ENCODE measurements at places on chromosomes 5 and 9. TPM values are rescaled to one million over a fixed set of nuclear protein-coding genes. Genes with fewer than 3 reads are reported as not detected.
A peak's percentile ranks its signal among the peaks of the same experiment; 100 is the strongest.

DNA sequence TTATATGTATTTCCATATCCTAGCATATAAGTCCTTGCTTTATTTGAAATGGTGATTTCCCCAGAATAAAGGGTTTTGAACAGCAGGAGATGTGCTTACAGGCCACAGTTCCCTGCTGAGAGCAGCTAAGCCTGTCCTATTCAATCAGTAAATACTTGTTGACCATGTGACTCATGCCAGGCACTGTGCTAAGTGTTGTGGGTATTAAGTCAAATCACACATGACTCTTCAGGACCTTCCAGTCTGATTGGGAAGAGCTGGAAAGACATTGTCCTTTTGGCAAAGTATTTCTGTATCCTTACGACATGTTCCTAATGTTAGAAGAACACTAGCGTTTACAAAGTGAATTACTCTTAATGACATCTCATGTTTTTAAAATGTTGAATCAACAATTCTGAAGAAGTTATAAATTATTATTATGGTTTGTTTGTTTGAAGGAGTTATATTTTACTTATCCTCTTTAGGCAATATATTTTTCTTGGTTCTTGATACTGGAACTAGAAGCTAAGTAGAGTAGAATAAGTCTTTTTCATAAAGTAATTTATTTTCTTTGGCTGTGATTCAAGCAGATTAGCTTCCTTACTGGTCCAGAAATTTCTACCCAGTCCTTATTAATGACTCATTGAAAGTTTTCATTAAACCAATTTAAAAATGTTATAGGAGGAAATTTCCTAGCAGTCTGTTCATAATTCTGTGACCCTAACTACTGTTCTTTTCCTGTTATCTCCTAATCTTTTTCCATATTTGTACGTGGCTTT lies 82.1 kb downstream of the GAPVD1 start:
- no peak for DNase-seq
- H3K4me3 ChIP-seq = no peak overlapping the region
- no peaks in the 10 kb centered on the region for H3K27me3 ChIP-seq
- no peak overlapping the region for H3K27ac ChIP-seq
- no peaks in the 10 kb centered on the region for H3K36me3 ChIP-seq
- H3K4me1 ChIP-seq = no peaks in the 10 kb centered on the region

The SLC4A9 gene
- not detected for total RNA-seq

The ALDOB gene
- total RNA-seq = 1.0 TPM

- no peaks in the 10 kb centered on the region for H3K4me1 ChIP-seq
- no peak overlapping the region for H3K4me3 ChIP-seq
- DNase-seq = no peak
- no peaks in the 10 kb centered on the region for H3K36me3 ChIP-seq
- H3K27me3 ChIP-seq = no peaks in the 10 kb centered on the region
- H3K27ac ChIP-seq = no peak overlapping the region
These were observed 16.4 kb downstream of the ITK start for GRCh38 chr5:157197086-157197485.

The OBP2B gene
- total RNA-seq = not detected

GRCh38 chr5:179954434-179954833 lies 46.7 kb upstream of the TBC1D9B start:
- no peaks in the 10 kb centered on the region for H3K36me3 ChIP-seq
- no peaks in the 10 kb centered on the region for H3K27me3 ChIP-seq
- H3K4me1 ChIP-seq = no peaks in the 10 kb centered on the region
- no peak for DNase-seq
- H3K4me3 ChIP-seq = no peak overlapping the region
- no peak overlapping the region for H3K27ac ChIP-seq

- DNase-seq = no peak
- no peaks in the 10 kb centered on the region for H3K27me3 ChIP-seq
- H3K4me1 ChIP-seq = no peaks in the 10 kb centered on the region
- no peak overlapping the region for H3K27ac ChIP-seq
These were observed 3.2 kb upstream of the BAAT start for GRCh38 chr9:101387871-101388506.

DNA sequence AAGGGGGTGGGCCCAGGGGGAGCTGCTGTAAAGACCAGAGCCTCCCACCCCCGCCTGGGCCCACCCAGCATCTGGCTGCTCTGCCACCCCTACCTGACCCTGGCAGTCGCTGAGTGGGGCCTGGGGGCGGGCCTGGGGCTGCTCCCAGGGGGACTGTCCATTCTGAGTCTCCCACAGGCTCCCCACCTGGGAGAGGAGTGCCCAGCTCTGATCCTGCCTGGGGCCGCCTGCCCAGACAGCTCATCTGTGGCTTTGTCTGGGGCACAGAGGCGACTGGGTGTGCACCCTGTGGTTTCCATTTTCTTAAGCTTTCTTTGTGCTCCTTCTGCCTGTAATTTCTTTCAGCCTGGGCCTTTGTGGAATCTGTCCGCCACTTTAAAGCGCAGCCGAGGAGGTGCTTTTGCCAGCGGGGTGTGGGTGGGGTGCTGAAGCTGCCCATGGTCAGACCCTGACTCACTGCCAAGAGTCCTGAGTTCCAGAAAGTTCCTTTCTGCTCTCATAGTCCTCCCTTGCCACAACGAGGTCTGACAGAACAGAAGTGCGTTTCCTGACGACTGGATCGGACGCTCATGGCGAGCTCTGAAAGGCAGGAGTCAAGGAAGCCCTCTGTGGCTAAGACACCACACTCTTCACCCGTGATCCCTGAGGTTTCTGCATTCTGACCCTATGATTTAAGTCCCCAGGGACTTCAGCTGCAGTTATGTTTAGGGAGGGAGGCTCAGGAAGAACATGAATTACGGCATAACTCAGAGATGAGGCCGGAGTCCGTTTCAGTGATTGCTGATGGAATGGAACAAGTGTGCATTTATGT lies 225.0 kb downstream of the FANCC start:
- H3K27ac ChIP-seq = peak overlapping the region; percentile 68
- peaks cover 22% of the 10 kb centered on the region for H3K4me1 ChIP-seq
- no peaks in the 10 kb centered on the region for H3K27me3 ChIP-seq
- H3K36me3 ChIP-seq = no peaks in the 10 kb centered on the region
- no peak overlapping the region for H3K4me3 ChIP-seq

DNA sequence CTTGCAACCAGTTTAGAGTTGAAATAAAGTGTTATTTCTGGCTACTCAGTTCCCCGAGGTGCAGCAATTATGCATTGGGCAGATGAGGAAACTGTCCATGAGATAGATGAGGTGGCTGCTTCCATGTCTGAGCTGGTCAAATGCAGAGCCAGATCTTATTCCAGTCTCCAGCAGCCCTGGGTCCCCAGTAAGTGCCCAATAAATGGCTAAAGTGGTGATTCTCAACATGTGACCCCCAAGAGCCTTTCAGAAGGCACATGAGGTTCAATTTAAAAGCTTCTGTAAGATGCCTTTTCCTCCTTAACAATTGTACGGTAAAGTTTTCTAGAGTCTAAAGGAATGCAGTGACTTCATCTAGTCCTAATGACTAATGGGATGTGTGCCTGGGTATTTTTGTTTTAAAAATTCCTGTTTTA lies 17.5 kb downstream of the ATOX1 start:
- no peak overlapping the region for H3K4me3 ChIP-seq
- H3K27me3 ChIP-seq = no peaks in the 10 kb centered on the region
- no peak for DNase-seq
- H3K36me3 ChIP-seq = no peaks in the 10 kb centered on the region

DNA sequence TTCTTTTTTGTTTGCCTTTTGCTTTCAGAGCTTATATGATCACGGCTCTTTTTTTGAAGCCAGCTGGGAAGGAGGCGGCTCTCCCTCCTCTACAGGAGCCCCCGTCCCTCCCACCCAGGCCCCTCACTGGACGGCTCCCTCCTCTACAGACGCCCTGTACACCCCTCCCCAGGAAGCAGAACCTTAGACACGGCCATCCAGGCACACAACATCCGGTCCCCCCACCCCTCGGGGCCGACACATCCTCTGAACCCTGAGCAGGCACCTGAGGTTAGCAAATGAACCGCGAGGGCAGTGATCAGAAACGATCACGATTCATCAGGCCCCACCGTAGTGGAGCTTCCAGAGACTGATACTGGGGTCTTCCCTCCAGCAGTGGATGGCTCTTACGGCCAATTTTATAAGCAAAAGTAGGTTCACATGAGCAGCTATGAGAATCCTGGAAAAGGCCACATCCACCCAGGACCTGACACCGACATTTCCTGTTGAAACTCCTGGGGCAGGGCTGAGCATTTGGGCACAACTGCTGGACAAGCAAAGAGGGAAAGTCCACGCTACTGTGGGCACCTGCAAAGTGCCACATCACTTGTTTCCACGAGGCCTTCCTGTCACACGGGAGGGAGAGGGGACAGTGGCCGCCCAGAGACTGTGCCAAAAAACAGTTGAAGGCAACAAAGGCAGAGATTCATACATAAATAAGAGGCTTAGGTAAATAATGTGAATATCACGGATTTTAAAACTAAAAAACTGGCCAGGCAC lies 78.9 kb downstream of the SEMA4D start:
- H3K4me3 ChIP-seq = no peak overlapping the region
- H3K36me3 ChIP-seq = no peaks in the 10 kb centered on the region
- H3K4me1 ChIP-seq = no peaks in the 10 kb centered on the region
- DNase-seq = no peak

The ACOT12 gene
- not detected for total RNA-seq

DNA sequence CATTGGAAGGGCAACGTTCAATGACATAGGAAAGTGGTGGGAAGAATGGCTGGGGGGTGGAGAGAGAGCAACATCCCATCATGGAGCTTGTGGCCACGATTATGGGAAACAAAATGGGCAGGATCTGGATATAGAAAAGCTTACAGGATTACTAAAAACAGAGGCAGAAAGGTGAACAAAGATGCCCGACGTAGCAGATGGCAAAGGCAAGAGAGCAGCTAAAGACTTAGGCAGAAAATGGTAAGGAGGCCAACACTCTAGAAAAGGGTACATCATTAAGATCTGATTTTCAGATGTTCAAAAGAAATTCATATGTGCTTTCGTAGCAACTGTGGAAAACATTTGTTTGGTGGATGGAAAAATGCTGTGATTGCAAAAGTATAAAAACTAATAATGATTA lies 102.5 kb downstream of the OTULIN start:
- no peaks in the 10 kb centered on the region for H3K27me3 ChIP-seq
- no peak for DNase-seq
- H3K4me1 ChIP-seq = no peaks in the 10 kb centered on the region
- no peak overlapping the region for H3K27ac ChIP-seq

The TAF11L10 gene
- not detected for total RNA-seq

DNA sequence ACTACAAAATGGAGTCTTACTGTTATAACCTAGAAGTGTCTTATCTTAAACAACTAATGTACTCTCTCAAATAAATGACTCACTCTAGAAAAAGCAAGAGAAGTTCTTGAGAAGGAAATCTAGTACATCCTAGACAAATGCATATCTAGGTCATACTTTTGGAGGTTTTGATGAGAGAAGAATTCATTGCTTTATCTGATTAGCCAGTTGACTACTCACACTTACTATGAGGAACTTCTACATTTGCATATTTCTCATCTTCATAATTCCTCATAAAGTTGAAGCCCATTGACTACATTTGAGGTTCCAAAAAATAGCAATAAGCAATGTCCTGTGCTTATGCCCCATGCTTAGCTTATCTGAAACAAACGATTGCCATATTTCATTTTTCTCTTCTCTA lies 2.8 kb downstream of the JAKMIP2 start:
- no peak overlapping the region for H3K27ac ChIP-seq
- no peaks in the 10 kb centered on the region for H3K36me3 ChIP-seq
- no peak for DNase-seq
- H3K4me1 ChIP-seq = no peaks in the 10 kb centered on the region

DNA sequence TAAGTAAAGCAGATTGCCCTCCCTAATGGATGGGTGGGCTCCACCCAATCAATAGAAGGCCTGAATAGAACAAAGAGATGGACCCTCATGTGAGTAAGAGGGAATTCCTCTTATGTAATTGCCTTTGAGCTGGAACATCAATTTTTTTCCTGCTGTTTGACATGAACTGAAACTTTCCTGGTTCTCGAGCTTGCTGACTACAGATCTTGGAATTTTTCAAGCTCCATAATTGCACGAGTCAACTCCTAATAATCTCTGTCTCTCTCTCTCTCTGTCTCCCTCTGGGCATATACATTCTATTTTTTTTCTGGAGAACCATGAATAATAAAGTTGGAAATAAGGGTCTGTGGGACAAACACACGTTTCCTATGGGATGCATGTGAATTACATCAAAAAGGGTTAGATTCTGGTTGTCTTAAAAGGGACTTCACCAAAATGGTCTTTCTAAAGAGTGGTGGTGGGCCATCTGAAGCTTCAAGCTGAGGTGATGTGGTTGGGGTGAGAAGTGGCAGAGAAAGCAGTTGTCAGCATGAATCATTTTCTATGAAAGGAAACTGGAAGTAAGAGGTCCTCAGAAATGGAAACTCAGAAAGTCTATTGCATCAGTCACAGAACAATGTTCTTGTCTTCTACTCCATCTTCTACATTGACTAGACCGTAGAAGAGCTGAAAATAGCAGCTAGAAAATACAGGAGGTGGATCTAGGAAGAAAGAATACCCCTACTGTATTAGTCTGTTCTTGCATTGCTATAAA lies 47.0 kb upstream of the HOMER1 start:
- H3K27ac ChIP-seq = no peak overlapping the region
- H3K4me1 ChIP-seq = no peaks in the 10 kb centered on the region
- H3K27me3 ChIP-seq = no peaks in the 10 kb centered on the region
- no peak for DNase-seq
- H3K4me3 ChIP-seq = no peak overlapping the region
- H3K36me3 ChIP-seq = no peaks in the 10 kb centered on the region

DNA sequence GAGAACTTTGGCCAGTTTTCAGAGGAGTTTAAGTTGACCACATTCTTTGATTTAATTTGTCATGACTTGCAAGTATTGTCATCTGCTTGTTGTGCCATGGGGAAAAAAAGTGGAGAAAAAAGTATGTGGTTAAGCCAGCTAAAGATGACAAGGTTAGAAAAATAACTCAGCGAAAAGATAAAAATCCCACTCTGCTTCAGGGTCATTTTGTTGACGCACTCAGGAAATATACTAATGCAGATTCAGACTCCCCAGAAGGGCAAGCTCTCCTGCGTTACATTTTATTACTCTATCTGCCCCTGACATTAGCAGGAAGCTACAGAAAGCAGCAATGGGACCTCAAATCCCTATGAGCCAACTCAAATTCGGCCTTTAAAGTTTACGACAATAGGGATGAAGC lies 27.6 kb upstream of the TESK1 start:
- no peaks in the 10 kb centered on the region for H3K27me3 ChIP-seq
- H3K4me1 ChIP-seq = no peaks in the 10 kb centered on the region
- H3K4me3 ChIP-seq = no peak overlapping the region
- H3K27ac ChIP-seq = no peak overlapping the region
- H3K36me3 ChIP-seq = no peaks in the 10 kb centered on the region
